ENCODE measurements at places on chromosomes 1 and 21.

- no peak for DNase-seq
Measured at GRCh38 chr1:23614032-23614660, 54.8 kb upstream of the ID3 start.

DNA sequence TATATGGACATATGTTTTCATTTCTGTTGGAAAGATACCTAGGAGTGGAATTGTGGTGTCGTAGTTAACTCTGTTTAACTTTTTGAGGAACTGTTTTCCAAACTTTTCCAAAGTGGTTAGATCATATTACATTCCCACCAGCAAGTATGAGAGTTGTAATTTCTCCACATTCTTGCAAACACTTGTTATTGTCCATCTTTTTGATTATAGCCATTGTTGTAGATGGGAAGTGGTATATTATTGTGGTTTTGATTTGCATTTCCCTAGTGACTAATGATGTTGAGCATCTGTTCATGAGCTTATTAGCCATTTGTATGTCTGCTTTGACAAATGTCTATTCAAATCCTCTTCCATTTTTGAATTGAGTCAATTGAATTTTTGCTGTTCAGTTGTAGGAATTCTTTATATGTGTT is 19.8 kb downstream of the CAMTA1 start:
- no peak for DNase-seq

DNA sequence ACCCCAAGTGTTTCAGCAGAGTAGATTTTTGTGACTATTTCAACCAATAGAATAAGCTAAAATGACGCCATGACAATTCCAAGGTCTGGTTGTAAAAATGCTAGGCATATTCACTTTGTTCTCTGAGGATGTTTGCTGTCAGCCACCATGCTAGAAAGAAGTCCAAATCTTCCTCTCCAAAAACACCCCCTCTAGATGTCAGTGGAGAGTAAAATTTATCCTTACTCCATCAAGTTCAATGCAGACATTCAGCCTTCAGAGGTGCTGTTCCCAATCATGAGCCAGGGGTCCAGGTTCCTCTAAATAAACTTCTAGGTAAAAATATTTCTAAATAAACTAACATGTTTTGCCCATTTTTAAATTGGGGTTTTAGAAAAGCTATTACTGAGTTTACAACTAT is 395.4 kb upstream of the ADAMTS5 start:
- DNase-seq: no peak

DNA sequence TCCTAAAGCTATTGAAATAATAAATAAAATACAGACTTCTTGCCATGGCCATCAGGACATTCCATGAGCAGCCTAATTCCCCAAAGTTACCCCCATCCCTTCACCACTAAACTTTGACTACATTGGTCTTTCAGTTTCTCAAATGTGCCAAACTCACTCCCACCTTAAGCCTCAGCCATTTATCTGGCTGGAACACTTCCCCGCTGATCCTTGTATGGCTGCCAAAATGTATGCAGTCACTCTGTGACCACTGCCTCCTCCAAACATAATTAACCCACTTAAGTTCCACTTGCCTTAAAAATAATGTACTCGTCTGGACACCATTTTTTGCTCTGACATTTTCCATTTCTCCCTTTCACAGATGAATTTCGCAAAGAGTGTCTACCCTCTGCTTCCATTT is 407.4 kb downstream of the NTNG1 start:
- no peak for DNase-seq

Data from right hindlimb (tissue), 1 donor.